ENCODE measurements at places on chromosomes 1 and 21. TPM values are rescaled to one million over a fixed set of nuclear protein-coding genes. Genes with fewer than 3 reads are reported as not detected.
A peak's percentile ranks its signal among the peaks of the same experiment; 100 is the strongest.

GRCh38 chr1:205598841-205599668 lies 32.8 kb downstream of the ELK4 start:
- DNase-seq: no peak
- H3K4me3 ChIP-seq: no peak overlapping the region
- no peak overlapping the region for H3K27ac ChIP-seq
- H3K27me3 ChIP-seq: no peaks in the 10 kb centered on the region
- H3K36me3 ChIP-seq: peaks cover 4% of the 10 kb centered on the region

GRCh38 chr1:151143986-151144385 lies 2.4 kb downstream of the SEMA6C start:
- peaks cover 7% of the 10 kb centered on the region for H3K27me3 ChIP-seq
- H3K4me1 ChIP-seq: peaks cover 29% of the 10 kb centered on the region
- H3K4me3 ChIP-seq: peak overlapping the region; percentile 99
- no peak overlapping the region for H3K27ac ChIP-seq

DNA sequence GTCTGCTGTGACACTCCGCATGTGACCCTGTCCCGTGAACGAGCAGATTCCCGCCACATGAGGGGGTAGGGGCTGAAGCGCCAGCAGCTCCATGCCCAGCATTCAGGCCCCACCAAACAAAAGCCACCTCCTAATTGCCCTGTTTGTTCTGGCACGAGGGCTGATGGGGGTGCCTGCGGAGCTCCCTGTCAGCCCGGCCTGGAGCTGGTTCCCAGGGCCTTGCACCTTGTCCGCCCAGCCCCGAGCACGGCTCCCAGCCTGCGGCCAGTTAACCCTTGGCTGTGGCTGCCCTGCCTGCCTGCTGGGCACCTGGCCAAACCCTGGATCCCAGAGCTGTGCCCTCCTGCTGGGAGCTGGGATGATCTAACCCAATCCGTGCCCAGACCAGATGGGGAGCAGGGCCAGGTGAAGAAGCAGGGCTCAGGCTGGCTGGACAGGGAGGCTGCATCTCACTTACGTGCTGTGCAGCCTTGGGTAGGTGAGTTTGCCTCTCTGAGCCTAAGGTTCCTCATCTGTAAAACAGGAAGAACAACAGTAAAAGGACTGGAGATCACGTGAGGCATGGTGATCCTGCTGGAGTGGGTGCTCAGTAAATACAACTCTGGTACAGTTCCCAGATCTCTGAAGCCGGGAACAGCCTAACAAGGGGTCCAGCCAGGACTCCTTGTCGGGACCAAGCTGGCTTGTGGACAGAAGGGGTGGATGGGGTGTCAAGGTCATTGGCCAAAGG lies 110.9 kb upstream of the IFFO2 start:
- H3K27me3 ChIP-seq: peaks cover 1% of the 10 kb centered on the region
- H3K36me3 ChIP-seq: no peaks in the 10 kb centered on the region
- no peak overlapping the region for H3K4me3 ChIP-seq
- H3K27ac ChIP-seq: no peak overlapping the region
- DNase-seq: no peak

DNA sequence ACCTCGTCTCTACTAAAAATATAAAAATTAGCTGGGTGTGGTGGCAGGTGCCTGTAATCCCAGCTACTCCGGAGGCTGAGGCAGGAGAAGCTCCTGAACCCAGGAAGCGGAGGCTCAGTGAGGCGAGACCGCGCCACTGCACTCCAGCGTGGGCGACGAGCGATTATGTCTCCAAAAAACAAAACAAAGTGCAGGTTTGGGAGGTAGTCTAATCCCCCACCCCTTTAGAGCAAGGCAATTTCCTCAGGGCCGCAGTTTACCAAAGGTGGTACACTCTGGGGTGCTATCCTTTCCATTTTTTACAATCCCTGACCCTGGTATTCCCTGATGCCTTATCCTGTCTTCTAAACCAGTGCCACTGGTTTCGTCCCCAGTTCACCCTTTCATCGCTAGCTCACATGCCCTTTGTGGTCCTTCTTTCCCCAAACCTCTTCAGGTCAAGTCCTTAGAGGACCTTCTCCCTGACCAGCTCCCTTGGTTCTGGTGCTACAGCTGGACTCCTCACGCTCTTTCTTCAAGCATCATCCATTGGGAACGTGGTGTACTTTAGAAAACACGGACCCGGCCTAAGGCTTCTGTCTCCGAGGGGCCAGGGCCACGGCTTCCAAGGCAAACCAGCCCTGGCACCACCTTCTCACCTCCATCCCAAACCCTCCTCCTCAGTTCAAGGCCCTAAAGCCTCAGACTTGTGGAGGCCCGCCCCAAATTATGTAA lies 873 bp downstream of the IFT25 start:
- no peak overlapping the region for H3K27ac ChIP-seq
- peak overlapping the region; percentile 86 for H3K4me3 ChIP-seq
- peaks cover 24% of the 10 kb centered on the region for H3K4me1 ChIP-seq
- DNase-seq: no peak
- H3K36me3 ChIP-seq: no peaks in the 10 kb centered on the region
- peaks cover 3% of the 10 kb centered on the region for H3K27me3 ChIP-seq

- no peaks in the 10 kb centered on the region for H3K27me3 ChIP-seq
These were observed 95.9 kb downstream of the GIPC2 start for GRCh38 chr1:78141531-78142231.

DNA sequence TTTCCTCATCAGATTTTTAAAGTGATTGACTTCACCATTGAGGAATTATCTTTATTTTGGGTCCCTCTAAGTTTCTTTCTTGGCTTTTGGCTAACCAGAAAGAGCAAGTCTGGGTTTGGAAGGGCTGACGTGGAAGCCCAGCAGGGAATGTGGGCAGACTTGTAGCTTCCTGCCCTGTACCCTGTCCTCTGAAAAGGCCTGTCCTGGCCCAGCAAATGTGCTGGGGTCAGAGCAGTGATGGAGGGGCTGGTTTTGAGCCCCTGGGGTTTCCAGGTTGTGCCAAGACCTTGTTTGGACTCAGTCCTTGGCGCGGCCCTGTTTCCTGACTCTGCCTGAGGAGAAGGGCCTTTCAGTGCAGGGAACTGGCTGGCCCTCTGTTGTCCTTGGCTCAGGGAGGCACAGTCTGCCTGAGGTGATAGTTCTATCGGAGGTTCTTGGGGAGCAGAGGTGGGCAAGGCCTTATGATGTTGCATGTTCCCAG lies 72.1 kb downstream of the UCK2 start:
- H3K27ac ChIP-seq: no peak overlapping the region
- no peaks in the 10 kb centered on the region for H3K27me3 ChIP-seq
- H3K4me1 ChIP-seq: peaks cover 26% of the 10 kb centered on the region
- no peak for DNase-seq

DNA sequence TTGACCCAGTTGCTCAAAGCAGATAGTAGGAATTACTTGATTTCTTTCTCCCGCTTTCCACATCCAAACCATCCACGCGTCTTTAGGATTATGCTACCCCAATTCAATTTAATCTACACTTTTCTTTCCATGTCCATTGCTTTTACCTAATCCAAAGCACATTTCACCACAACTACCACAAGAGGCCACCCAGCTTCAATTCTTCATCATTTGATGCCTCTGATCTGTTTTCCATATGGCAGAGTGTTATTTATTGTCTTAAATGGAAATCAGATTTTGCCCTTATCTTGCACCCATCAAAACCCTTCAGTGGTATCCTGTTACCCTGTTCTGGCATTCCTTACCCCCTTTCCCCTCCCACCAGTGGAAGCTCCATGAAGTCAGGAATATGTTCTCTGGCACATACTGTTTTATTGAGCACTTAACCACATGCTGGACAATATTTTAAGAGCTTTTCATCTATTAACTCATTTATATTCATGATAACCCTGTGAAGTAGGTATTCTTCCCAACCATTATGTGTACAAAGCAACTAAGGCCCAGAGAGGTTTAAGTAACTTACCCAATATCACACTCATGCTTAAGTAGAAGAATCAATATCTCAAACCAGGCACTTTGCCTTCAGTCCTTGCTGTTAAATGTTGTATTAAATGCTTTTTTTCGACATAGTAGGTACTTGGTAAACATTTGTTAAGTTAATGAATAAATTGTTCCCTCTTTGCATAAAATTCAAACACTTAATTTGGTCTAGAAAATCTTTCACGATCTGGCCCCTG lies 34.6 kb downstream of the CLIC4 start:
- H3K4me1 ChIP-seq: peaks cover 9% of the 10 kb centered on the region
- H3K27ac ChIP-seq: no peak overlapping the region
- no peak overlapping the region for H3K4me3 ChIP-seq
- no peaks in the 10 kb centered on the region for H3K36me3 ChIP-seq
- no peak for DNase-seq
- H3K27me3 ChIP-seq: peaks cover 4% of the 10 kb centered on the region

DNA sequence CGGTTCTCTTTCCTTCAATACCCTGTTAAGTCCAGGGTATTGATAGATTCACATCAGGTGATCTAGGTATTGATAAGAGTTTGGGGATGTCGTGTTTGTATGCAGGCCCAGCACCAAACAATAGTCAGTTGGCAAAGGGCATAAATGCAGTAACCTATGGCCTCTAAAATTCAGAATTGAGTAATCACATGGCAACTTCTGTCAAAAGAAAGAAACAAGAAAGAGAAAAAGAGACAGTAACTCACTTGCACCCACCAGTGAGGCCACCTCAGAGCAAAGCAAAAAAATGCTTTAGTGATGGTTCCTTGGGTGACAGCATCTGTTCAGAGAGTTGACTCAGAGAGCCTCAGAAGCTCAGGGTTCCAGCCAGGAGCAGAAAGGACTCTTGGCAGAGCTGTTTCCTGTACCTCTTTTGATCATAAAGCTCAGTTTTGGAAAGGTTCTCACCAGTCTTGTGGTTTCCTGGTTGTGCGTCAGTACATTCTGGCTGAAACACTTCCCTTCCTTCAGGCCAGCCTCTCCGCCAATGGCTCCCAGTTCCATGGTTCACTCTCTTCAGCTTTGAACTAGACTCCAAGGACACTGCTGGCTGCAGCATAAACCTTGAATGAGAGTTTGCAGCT lies 70.1 kb upstream of the GORAB start:
- DNase-seq: no peak
- H3K4me1 ChIP-seq: no peaks in the 10 kb centered on the region
- H3K4me3 ChIP-seq: no peak overlapping the region
- no peak overlapping the region for H3K27ac ChIP-seq
- H3K36me3 ChIP-seq: no peaks in the 10 kb centered on the region
- H3K27me3 ChIP-seq: peaks cover 2% of the 10 kb centered on the region

GRCh38 chr1:150210091-150210490 lies 25.8 kb downstream of the ANP32E start:
- no peaks in the 10 kb centered on the region for H3K27me3 ChIP-seq
- H3K27ac ChIP-seq: no peak overlapping the region
- H3K4me3 ChIP-seq: no peak overlapping the region
- no peaks in the 10 kb centered on the region for H3K4me1 ChIP-seq
- DNase-seq: no peak

- peaks cover 7% of the 10 kb centered on the region for H3K36me3 ChIP-seq
- peak; percentile 70 for DNase-seq
- no peak overlapping the region for H3K27ac ChIP-seq
- H3K4me3 ChIP-seq: peak overlapping the region; percentile 66
These were observed 2.4 kb downstream of the DMRTA2 start for GRCh38 chr1:50420689-50421365.

Gene CRYZ
- 16.2 TPM for total RNA-seq

Gene DNAJC6
- total RNA-seq: 54.6 TPM

Gene ANXA9
- total RNA-seq: not detected

Gene CNIH3
- total RNA-seq: 4.4 TPM
